ENCODE measurements at places on chromosomes 6 and 20. TPM values are rescaled to one million over a fixed set of nuclear protein-coding genes. Genes with fewer than 3 reads are reported as not detected.

PACRG gene
- not detected for total RNA-seq

NR2E1 gene
- total RNA-seq, result not detected

MTFR2 gene
- total RNA-seq, result 0.22 TPM

FILIP1 gene
- 0.43 TPM for total RNA-seq

TREML2 gene
- not detected for total RNA-seq

ULBP1 gene
- 0.86 TPM for total RNA-seq

RTN4IP1 gene
- total RNA-seq, result 4.2 TPM

CCN6 gene
- not detected for total RNA-seq

COL11A2 gene
- total RNA-seq, result 0.22 TPM
